ENCODE measurements at places on chromosomes 1 and 21. TPM values are rescaled to one million over a fixed set of nuclear protein-coding genes. Genes with fewer than 3 reads are reported as not detected.

GRCh38 chr1:173314656-173315055 lies 107.5 kb upstream of the TNFSF4 start:
- DNase-seq, result no peak

DNA sequence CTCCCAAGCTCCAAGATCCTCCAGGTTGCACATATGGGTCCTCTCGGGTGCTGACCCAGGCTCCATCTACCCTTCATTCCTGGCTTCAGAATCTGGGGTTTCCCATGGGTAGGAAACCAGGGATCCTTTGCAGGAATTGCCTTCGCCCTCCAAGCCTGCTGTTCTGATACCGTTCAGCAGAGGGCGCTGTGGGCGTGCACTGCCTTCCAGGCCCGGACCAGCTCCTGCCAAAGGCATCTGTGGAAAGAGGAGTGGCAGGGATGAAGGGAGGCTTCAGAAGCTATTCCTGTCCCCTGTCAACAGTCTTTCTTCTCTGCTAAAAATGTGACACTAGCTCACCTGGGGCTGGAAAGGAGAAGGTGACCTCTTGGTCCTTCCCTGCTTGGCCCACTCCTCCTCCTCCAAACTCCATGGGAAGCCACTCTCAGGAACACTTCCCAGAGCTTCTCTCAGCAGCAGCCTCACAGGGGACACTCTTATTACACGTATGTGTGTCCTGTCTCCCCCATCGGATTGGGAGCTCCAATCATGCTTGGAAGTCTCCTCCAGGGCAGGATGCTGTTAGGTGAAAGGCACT lies 71.2 kb downstream of the VWA5B1 start:
- peak; percentile 92 for DNase-seq

Gene AMY1C
- total RNA-seq, result not detected

GRCh38 chr1:19179597-19180264 lies 30.3 kb downstream of the UBR4 start:
- no peak for DNase-seq

- DNase-seq, result peak; percentile 39
Observed at GRCh38 chr21:36209626-36210171, 53.1 kb downstream of the DOP1B start.
